ENCODE measurements at places on chromosomes 3 and 15.

DNA sequence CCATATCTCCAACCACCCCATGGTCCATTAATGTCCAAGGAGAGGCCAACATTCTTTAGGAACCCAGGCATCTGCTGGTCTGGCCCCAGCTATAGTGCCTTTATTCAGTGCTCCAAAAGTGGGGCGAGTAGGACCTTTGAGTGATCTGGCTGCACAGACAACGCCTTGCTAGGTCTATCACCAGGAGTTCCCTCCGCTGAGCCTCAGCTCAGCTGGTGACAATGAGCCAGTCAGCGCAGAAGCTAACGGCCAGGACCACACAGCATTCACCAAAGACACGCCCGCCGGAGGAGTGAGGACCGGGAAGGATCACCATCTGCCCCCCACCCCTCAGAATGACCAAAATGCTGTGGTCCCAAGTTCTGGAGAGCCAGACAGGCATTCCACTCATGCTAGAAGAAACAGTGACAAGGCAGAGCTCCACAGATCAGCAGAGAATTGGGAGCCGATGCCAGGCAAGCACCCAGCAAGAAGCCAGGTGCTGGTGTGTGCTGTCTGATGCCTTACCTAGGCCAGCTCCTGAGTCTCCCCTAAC is 19.0 kb downstream of the TBC1D2B start:
- no peak for DNase-seq

DNA sequence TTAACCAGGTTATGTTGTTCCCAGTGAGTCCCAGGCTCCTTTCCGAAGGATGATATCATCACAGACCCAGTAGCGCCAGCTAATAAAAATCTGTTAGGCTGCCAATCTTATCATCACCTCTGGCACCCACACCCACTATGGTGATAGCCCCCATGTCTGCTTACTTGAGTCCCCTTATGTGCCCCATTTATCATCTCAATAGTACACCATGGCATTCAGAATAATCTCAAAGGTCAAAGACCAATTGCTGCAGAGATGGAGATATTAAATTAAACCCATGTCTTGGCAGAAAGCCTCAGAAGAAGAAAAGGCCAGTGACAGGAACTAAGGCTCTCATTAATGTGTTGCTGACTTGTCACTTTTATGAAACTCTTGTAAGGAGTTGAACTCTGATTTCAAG is 32.8 kb downstream of the CPNE4 start:
- DNase-seq: no peak

GRCh38 chr3:195059006-195059350 is 212.0 kb downstream of the XXYLT1 start:
- DNase-seq: no peak

GRCh38 chr3:122931636-122932035 is 95.9 kb downstream of the SEMA5B start:
- DNase-seq: no peak

- DNase-seq: no peak
Measured at GRCh38 chr15:80343554-80343992, 60.6 kb upstream of the ARNT2 start.

DNA sequence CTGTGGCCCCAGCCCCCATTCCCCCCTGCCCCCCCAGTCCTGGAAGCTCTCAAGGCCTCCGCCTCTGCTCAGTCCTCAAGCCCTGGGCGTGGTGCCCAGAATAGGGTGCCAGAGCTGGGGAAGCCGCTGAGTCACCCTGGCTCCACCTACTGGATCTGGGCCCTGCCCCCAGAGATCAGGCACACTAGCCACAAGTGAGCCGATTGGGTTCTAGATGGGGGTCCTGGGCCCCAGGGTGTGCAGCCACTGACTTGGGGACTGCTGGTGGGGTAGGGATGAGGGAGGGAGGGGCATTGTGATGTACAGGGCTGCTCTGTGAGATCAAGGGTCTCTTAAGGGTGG is 5.7 kb downstream of the EIF4G1 start:
- no peak for DNase-seq

DNA sequence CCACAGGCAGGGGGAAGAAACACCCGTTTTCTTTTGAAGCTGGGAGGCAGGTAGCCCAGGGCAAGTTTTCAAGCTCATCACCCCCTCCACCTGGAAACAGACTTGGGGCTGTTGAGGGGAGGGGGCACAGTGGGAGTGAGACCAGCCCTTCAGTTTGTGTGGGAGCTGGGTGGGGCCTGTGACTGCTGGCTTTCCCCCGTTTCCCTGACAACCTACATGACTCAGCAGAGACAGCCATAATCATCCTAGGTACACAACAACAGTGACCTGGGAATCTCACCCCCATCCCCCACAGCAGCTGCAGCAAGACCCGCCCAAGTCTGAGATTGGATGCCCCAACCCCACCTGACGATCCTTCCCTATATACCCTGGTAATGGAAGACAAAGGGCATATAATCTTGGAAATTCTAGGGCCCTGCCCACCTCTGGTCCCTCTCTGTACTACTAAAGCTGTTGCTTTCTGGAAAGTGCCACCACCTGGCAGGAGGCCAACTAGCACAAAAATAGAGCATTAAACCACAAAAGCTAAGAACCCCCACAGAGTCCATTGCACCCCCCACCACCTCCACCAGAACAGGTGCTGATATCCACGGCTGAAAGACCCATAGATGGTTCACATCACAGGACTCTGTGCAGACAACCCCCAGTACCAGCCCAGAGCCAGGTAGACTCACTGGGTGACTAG is 422.2 kb upstream of the SGO1 start:
- no peak for DNase-seq

DNA sequence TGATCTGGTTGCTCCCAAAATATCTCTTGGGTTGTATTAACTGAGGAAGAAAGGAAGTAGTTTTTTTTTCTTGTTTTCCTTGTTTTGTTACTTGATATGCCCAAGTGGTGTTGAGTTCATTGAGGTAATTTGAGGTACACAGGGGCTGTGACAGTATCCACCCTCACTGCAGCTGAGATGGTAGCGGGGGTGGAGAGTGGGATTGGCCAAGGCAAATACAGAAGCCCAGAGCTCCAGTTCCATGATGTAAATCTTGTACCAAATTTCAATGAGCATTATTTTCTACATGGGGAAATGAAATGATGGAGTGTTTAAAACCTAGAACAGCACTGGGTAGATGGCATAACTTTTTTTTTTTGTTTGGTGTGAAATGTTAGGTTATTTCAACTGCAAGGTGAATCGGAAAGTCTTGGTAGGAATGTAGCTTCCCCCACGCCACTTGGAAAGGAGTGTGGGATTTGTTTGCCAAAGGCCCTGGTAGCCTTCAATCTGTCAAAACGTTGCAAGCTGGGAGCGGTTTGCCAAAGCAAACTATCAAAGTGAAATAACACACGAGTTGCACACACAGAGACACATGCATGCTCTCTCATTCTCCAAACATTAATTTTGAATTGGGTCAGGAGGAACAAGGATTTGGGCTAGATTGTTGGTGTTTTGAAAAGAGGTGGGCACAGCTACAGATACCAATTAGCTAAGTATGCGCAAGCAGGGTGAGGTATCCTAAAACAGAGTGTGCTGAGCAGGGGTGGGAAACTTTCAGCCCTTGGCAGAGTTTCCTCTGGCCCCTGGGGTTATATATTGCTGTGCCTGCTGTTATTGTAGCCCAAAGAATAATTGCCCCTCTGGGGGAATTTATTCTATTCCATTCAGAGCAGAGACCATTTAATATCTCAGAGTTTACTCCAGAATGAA is 34.6 kb downstream of the THSD4 start:
- DNase-seq: no peak

DNA sequence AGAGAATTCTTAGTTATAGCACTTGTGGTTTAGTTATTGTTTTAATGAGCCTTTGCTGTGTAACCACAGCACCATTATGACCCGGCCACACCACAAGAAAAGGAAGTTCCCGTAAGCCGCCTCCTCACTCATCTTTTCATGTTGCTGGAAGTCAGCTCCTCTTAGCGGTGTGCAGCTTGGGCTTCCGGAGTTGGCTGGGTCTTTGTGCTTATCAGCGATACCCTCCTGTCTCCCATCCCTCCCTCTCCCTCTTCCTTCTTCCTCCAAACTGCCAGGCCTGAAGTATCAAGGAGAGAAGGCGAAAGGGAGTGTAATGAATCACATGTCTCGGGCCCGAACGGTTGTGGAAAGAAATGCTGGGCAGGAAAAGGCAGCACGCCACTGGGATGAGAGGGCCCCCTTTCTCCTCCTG is 353.5 kb downstream of the MCTP2 start:
- no peak for DNase-seq

DNA sequence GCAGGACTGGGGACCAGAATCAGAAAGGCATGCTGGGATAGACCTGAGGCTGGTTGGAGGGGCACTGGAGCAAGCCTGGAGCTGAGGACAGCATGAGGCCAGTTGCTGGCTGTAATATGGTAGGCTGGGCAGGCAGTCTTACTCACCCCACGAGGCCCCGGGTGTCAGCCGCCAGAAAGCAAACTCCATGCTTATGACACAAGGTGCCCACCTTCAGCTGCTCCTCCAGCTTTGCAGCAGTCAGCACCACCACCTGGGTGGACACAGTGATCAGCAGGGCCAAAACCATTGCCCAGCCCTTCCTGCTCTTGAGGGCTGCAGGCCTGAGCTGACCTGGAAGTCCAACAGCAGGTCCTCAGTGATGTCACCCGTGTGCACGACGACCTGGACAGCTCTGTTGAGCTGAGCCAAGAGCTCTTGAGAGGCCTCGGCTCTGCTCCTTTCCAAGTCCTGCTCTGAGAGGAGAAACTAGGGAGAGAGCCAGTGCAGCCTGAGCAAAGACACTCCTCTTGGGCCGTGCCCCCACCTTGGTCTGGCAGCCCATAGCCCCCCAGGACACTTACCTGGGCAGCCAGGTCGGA is 747 bp downstream of the UBA7 start:
- no peak for DNase-seq

DNA sequence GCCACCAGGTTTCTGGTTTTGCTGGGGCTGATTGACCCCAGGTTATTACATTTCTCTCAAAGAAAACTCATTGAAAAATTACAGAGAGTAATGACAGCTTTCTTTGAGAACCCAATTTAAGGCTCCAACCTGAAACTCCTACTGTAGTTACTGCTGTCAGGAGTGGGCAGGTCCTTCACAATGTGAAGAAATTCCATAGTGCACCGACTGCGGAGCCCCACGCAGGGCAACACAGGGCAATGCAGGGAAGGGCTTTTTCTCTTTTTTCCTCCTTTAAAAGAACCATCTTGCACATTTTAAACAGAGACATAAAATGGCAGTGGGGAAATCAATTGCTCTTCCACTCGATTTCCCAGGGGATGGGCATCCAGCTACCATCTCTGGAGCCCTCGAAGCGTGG is 74.3 kb downstream of the NUP210 start:
- no peak for DNase-seq

DNA sequence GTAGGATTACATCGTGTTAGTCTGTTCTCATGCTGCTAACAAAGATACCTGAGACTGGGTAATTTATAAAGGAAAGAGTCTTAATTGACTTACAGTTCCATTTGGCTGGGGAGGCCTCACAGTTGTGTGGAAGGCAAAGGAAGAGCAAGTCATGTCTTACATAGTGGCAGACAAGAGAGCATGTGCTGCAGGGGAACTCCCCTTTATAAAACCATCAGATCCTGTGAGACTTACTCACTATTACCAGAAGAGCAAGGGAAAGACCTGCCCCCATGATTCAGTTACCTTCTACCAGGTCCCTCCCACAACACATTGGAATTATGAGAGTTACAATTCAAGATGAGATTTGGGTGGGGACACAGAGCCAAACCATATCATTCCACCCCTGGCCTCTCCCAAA is 3.4 kb downstream of the SLC25A26 start:
- DNase-seq: no peak

GRCh38 chr15:56890038-56890437 is 28.4 kb upstream of the TCF12 start:
- DNase-seq: no peak

DNA sequence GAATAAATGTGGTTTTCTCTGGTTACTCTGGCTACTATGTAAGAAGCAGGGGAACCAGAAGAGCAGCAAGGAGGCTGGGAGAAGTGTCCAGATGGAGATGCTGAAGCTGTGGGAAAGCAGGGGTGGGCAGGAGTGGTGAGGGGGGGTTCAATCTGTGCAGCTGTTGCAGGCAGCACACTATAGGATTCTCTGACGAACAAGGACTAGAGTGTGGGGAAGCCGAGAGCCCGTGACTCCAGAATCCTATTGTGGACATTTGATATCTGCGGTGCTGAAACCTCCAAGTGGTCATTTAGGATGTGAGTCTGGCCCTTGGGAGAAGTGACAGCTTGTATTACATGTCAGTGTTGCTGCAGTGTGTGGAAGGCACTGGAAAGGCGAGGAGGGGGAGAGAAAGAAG is 60.5 kb downstream of the GABRB3 start:
- DNase-seq: no peak

DNA sequence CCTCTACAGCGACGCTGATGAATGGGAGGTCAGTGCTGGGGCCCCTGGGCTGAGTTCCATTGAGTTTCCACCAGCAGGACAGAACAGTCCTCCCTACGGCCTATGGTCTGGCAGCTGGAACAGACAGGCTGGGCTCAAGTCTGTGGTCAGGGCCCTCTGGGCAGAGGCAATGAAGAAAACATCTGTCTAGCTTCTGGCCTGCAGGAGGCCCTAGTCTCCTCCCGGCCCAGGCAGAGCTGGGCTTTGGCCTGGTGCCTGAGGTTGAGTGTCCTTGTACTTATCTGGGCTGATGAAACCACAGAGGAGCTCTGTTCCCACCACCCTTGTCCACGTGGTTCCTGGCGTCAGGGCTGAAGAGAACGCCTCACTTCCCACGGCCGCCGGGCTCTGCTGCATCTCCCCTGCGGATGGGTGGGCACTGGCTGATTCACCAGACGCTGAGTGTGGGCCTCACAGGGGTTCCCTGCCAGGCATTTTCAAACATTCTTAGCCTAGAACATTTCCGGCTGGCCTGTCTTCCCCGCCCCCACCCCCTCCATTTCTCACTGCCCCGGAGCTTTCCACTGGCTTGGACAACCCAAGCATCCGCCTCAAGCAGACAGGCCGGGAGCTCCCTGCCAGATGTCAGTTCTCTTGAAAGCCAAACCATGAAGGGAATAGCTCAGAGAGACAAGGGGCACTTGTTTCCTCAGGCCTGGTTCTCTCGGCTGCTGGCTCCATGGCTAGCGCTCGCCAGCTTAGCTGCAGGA is 20.3 kb downstream of the PPCDC start:
- DNase-seq: no peak

GRCh38 chr15:84035399-84035766 is 200.2 kb upstream of the GOLGA6L4 start:
- DNase-seq: no peak

GRCh38 chr15:42073418-42073817 is 20.9 kb downstream of the PLA2G4D start:
- DNase-seq: no peak

- DNase-seq: no peak
Measured at GRCh38 chr15:38084289-38084688, 149.8 kb downstream of the TMCO5A start.

GRCh38 chr15:89760303-89761008 is 9.4 kb upstream of the MESP1 start:
- no peak for DNase-seq

DNA sequence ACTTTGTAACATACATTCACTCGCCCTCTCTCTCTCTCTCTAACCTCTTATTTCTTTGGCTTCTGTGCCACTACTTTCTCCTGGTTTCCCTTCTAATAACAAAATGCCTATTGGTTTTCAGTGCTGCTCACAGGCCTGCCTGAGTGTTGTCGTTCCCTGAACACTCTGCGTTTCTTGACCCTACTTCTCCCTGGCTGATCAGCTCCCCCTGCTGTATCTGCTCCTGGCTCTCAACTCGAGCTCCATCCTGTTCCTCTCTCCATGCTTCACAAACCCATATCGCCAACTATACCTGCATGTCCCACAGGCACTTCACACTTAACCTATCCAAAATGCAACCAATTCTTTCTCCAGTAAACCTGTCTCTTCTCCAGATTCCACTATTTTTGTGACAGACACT is 111.4 kb downstream of the OPA1 start:
- DNase-seq: no peak

GRCh38 chr15:68578175-68578979 is 416 bp upstream of the CORO2B start:
- DNase-seq: no peak

GRCh38 chr3:35639254-35640186 is at the start of gene ARPP21:
TSS of gene ARPP21 (plus strand) at chr3:35639525. CDS start at chr3:35681752, 42,227 bp downstream.
- DNase-seq: no peak

Data from cortex of kidney (tissue), 1 donor.